ENCODE measurements at places on chromosomes 4 and X.

DNA sequence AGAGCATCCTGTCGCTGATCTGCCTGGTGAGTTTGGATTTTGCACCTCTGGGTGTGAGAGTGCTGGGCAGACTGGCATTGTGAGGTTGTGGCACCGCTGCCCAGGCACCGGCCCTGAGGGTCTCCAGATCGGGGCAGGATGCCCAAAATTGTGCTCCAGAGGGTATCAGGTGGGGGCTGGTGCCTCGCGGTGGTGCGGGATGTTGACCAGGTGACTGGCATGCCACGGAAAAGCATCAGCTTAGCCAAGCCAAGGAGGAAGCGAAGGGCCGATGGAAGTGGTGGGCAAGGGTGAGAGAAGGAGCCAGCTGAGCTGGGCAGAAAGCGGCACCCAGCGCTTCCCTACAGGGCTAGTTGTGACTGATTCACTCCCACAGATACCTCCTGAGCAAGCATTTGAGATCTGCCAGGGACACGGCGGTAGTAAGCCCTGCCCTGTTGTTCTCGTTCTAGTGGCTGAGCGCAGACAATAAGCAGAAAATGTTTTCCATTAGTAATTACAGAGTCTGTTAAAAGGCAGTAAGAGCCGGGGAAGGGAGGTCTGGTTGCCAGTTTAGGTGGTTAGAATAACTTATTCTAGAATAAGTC lies 809 bp downstream of the ZFP92 start:
- no peak for DNase-seq

GRCh38 chrX:22128961-22129360 lies 96.8 kb downstream of the PHEX start:
- no peak for DNase-seq

DNA sequence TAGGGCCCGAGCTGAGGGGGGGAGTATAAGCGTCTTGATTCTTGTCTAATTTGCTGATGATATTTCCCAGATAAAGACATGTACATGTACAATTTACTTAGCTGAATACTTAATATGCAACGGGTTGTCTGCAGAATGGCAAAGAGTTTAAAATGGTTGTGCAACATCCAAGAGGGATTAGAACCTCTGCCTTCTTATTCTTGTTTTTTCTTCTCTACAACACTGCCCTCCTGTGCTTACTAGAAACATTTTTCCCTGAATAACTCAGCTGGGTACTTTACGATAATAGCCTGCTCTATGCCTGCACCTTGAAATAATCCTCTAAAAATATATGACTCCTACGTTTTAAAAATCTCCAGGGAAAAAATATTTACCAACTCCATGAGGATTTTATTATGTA lies 41.8 kb downstream of the INTS12 start:
- DNase-seq, result no peak

DNA sequence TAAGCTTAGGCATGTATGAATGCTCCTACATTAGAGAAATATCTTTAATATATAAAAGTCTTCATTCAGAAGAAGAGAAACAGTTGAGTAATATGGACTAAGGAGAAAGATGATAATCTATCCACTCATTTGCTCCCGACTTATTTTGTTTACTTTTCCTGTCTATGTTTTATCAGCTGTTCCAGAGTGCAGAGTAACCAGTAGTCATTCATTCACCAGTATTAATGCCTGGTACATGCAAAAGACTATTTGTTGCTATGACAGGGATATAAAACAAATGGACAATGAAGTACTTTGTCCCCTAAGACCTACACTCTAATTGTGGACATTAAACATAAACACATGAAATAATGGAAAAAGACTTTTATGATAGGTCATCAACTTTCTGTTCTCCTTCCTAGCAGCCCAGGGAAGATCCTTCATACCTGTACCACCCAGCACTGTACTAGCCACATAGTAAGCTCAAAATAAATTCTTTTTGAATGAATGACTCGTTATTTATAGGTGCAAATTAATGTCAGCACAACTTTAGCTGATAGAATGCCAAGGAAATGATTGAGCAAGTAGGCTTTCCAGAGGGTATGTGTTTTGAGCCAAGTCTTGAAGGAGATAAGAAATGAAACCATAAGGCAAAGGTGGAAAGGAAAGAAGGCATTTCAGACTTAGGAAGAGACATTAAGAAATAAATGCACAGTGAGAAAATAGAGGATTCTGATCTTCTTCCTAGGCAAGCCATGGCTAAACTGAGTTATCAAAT lies 45.0 kb upstream of the IL13RA1 start:
- DNase-seq, result no peak

- no peak for DNase-seq
These were observed 144.4 kb downstream of the GLRA2 start for GRCh38 chrX:14673764-14674163.

- DNase-seq, result no peak
These were observed 645 bp downstream of the APLN start for GRCh38 chrX:129653971-129654651.
